ENCODE measurements at places on chromosomes 3 and 15.

GRCh38 chr15:49037546-49037940 is 8.7 kb downstream of the SECISBP2L start:
- DNase-seq: no peak

DNA sequence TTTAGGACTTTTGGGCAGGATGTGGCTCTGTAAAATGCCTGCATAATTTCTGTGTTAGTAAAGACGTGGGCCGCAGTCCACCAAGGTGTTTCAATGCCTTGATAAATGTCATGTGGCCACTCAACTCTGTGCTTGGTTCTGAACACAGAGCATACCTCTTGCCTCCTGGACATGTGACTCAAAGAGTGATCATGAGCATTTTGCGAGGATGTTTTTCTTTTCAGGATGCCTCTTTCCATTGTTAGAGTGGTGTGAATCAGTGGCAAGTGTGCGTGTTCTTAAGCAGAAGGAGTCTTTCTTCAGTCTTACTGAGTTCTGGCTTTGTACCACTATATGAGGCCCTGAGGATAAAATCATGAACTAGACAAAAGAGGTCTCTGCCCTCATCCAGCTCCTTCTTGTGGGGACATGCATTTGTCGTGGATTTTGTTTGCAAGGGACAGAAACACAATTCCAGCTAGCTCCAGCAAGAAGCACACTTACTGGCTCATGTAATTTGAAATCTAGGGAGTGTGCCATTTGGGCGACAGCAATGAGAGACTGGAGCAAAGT is 363.4 kb downstream of the LRTM1 start:
- no peak for DNase-seq

GRCh38 chr3:99805160-99805559 is 12.5 kb upstream of the CMSS1 start:
- DNase-seq: no peak

- peak; percentile 34 for DNase-seq
These were observed 68.8 kb downstream of the ANXA2 start for GRCh38 chr15:60328852-60329443.

DNA sequence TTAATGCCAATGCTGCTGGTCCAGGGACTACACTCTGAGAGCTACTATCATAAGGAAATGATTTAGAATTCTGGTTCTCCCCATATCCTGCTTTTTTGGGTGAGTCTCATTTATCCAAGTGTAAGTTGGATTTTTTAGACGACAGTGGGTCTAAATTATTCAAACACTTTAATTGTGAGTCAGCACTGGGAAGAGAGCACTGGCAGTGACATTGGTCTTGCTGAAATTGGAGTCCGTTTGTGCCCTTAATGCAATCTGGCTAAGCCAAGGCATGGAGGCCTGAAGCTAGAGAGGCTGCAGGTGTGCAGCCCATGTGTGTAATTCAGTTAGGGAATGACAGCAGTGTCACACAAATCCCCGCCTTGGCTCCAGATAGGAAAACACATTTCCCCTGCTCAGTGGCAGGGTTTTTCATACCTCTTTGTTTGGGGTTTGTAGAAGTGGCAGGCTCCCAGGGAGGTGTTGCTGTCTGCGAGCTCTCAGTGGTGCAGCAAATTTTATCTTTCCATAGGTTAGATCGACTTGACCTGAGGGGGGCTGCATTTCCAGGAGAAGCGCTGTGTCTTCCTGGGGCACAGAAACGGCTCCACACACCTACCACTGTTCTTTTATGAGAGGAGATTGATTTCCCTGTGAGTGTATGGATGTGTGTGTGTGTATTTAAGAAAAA is 197.7 kb downstream of the CD47 start:
- no peak for DNase-seq

- DNase-seq: no peak
These were observed 223.0 kb upstream of the MCTP2 start for GRCh38 chr15:94008104-94009074.

DNA sequence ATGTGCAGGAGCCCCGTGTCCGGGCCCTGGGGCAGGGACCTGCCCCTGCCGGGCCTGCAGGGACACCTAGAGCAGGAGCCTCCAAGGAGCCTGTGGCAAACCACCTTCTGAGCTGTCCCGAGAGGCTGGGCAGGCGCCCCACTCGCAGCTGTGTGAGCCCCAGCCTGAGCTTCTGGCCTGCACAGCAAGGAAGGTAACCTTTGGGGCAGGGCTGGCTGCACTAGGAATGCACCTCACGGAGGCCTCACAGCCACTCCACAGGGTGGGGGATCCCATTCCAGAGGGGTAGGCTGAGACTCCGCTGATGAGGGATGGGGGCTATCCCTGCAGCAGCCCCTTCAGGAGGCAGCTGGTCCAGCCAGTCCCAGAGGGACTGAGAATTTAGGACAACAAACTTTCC is 68.1 kb downstream of the DNAJB8 start:
- DNase-seq: no peak

- DNase-seq: no peak
These were observed 115.1 kb downstream of the FHIT start for GRCh38 chr3:61136191-61136590.

GRCh38 chr3:160981217-160981938 is 123.8 kb downstream of the B3GALNT1 start:
- no peak for DNase-seq

DNA sequence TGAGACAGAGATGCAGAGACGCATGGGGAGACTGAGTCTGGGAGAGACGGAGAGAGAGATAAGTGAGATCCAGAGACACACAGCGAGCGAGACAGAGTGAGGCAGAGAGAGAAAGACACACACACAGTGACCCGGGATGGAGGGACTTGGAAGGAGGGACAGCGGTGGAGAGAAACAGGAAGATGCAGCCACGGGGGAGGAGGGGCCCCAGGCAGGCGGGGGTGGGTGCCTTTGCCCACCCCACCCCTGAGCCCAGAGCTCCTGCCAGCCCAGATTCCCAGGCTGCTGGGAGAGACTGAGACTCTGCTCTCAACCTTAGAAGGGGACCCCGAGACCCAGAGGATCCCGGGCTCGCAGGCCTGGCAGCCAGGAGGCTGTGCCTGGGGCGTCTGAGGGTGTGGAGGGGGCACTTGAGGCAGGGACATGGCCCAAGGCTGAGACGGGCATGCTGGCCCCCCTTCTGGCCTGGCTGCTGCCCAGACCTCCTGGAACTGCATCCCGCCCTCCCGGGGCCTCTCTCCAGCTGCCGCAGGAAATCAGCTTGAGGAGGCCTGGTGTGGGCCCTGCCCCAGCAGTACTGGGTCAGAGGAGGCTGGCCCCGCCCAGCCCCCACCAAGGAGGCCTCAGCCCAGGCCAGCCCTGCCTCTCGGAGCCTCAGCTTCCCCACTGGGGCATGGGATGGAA is 18.1 kb downstream of the H1-8 start:
- DNase-seq: peak; percentile 62

- no peak for DNase-seq
These were observed 394.0 kb downstream of the FOXP1 start for GRCh38 chr3:71189480-71189879.

- peak; percentile 90 for DNase-seq
These were observed 24.4 kb upstream of the OCA2 start for GRCh38 chr15:28123408-28124023.

DNA sequence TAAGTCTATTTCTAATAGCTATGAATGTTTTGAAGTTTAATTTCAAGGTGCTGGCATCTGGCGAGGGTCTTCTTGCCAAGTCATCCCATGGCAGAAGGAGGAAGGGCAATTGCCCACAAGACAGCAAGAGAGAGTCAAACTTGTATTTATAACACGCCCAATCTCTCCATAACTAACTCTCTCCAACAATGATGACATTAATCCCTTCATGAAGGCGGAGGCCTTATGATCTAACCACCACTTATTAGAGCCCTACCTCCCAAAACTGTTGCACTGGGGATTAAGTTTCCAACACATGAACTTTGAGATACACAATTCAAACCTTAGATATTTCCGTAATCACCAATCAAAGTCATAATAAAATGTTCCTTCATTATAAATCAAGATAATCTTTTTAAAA is 406.9 kb downstream of the CNTN6 start:
- DNase-seq: no peak

GRCh38 chr15:89515477-89515876 is 19.1 kb upstream of the RHCG start:
- no peak for DNase-seq

- DNase-seq: no peak
These were observed 3.9 kb downstream of the CIAO2A start for GRCh38 chr15:64089543-64090280.

GRCh38 chr15:29139072-29139471 is 130.6 kb downstream of the NSMCE3 start:
- DNase-seq: peak; percentile 10

DNA sequence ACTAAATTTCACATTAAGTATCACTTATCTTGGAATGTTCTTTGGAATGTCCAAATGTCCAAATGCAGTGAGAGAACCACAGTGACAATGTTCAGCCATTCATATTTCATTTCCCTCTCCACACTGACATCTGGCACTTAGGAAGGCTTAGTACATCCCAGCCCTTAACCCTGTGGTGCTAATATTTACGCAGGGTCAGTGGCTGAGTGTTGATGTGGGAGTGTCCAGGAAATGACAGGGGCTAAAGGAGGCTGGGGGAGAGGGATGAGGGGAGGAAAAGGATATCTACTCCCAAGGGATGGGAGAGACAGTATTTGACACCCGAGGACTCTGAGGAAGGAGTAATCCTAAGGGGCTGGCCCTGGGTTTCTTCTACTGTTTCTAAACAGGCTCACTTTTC is 14.1 kb upstream of the CCR4 start:
- no peak for DNase-seq

DNA sequence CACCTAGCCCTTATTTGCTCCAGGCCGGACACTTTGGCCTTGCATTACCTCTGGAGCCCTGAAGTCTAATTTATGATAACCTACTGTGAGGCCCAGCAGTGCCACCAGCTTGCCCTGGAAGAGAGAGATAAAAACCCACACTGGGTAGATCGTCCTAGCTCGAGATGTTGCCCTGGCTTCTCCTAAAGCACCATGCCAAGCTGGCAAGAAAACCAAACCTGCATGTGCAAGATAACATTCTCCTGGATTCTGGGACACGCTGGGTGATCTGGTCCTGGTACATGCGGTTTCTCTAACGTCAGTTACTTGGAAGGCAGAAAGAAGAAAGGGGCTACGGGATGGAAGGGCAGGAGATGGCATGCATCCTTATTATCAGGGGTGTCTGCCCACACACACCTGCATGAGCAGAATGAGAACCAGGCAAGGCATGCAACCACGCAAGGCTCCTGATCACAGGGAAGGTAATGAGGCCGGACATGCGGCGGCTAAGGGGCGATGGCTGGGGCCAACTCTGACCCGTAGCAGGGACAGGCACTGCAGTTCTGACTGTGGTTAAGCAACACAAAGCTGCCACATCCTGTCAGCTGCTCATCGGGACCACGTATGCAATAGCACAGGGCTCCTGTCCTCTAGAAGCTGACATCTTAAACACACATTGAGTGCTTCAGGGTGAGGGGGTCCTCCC is 73.0 kb downstream of the OXNAD1 start:
- no peak for DNase-seq

DNA sequence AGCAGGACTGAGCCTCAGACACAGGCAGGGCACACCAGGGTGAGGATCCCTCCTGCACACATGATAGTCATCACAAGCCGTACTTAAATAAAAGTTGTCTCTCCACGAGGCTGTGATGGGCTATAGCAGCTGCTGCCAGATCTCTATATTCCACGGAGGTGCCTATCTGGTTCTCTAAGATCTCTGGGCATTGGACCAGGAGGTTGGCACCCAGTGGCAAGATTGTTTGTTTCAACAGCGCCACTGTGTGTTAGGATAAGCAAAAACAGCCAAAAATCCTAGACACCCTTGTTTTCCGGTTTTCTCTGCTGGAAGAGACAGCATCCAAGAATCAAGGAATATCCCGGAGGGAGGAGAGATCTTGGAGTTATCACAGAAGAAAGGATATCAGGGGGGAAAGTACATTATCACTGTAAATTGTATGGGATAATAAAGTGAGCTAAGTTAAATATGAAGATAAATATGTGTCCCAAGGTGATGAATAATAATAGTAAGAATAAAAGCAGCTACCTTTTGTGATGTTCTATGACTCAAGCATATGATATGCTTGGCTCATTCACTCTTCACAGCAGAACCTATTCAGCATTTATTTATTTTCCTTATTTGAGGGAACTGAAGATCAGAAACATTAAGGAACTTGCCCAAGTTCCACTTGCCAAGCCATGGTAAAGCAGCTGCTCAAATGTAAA is 90.6 kb upstream of the AKAP13 start:
- DNase-seq: no peak

- DNase-seq: peak; percentile 24
These were observed at the start of gene CASR for GRCh38 chr3:122183521-122183892. Gene CASR (plus strand): TSS chr3:122183668. CDS start chr3:122254190, 70,522 bp downstream.
